ENCODE measurements at places on chromosomes 12 and 14. TPM values are rescaled to one million over a fixed set of nuclear protein-coding genes. Genes with fewer than 3 reads are reported as not detected.

The CAPZA3 gene
- not detected for total RNA-seq

The EML1 gene
- total RNA-seq: 27.0 TPM

The FAIM2 gene
- total RNA-seq: 1.7 TPM

The KRT3 gene
- not detected for total RNA-seq

The PELI2 gene
- total RNA-seq: 10.3 TPM

GRCh38 chr12:42468341-42468821 lies 121.2 kb downstream of the PRICKLE1 start:
- DNase-seq: no peak

- no peak for DNase-seq
Observed at GRCh38 chr14:48936362-48936761, 649.8 kb downstream of the RPS29 start.

- DNase-seq: no peak
Observed at GRCh38 chr12:57733928-57734327, 4.6 kb downstream of the AGAP2 start.

GRCh38 chr12:110317911-110318310 lies 36.9 kb downstream of the ATP2A2 start:
- DNase-seq: no peak

GRCh38 chr14:88904864-88905263 lies 80.4 kb downstream of the TTC8 start:
- no peak for DNase-seq

- no peak for DNase-seq
Observed at GRCh38 chr12:42221726-42222125, 16.3 kb downstream of the YAF2 start.

DNA sequence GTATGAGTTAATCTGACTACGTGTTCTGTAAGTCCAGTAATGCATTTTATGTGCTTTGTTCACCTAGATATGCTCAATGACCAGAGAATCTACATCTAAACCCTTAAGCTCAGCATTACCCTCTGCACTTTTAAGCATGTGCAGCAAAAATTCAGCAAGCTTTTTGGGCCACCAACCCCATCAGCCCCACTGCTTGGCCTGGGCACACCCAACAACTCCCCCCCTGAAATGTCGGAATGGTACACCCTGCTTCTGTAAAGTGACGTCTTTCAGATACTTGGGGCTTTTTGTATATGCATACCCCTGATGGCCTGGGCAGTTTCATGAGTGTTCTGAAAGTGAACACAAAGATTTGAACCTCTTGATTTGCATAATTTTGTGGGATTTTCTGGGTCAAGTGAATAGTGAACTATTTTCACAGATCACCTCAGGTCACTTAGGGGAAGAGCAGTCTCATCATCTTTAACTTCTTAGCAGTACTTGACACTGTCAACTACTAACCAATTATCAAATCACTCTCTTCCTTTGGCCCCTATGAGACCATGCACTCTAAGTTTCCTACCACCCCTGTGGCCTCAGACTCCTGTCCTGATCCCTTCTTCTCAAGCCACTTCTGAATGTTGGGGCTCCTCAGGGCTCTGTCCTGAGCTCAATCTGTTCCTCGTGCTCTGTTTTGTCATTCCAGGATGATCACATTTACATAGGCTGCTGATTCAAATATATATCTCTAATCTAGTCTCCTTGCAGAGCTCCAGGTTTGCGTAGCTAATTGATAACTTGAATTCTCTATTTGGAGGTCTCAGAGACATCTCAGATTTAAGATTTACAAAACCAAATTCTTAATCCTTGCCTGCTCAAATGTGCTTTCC lies 36.3 kb upstream of the PPM1A start:
- no peak for DNase-seq

DNA sequence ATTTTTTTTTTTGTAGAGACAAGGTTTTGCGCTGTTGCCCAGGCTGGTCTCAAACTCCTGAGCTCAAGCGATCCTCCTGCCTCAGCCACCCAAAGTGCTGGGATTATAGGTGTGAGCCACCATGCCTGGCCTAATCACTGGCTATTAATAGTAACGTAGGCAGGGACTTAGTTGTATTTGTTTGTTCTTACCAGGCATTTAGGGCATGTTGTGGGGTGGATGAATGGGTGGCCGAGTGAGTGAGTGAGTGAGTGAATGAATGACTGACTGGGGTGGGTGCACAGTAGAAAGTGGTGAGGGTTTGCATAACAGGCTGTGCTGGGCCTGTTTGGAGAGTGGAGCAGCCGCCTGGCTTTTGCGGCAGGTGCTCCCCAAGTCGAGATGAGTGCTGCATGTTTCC lies 87.0 kb downstream of the FOXN4 start:
- no peak for DNase-seq

- DNase-seq: no peak
Observed at GRCh38 chr12:43169115-43169681, 382.8 kb downstream of the ADAMTS20 start.

- DNase-seq: no peak
Observed at GRCh38 chr12:51522696-51523095, 68.3 kb upstream of the SCN8A start.

DNA sequence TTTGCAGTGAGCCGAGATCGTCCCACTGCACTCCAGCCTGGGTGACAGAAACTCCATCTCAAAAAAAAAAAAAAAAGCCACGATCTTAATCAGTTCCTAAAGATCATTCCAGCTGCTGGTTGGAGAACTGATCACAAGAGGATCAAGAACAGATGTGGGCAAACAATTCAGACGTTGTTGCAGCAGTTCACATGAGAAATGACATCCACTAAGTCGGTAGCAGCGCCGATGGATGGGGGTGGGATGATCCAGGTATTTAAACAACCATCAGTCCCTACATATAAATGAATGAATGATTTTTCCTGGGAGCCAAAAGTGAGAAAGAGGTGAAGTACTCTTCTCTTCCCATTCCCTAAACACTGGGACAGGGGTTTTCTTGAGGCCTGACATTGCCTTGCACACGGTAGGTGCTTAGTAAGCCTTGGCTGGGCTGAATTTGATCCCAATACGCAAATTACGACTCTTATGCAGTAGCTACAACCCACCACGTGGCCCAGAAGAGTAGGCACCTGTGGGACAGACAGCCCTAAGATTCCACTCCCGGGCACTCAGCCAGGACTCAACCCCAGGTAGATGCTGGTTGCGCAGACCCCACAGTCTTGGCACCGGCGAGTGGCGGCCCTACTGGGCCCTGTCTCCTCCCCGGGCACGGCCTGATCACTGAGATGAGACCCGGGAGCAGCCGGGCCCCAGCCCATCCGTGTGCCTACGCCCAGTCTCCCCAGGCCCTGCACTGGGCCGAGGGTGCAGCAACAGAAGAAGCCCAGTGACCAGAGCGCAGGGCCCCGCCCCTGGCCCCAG lies 565 bp downstream of the SPRYD3 start:
- no peak for DNase-seq

DNA sequence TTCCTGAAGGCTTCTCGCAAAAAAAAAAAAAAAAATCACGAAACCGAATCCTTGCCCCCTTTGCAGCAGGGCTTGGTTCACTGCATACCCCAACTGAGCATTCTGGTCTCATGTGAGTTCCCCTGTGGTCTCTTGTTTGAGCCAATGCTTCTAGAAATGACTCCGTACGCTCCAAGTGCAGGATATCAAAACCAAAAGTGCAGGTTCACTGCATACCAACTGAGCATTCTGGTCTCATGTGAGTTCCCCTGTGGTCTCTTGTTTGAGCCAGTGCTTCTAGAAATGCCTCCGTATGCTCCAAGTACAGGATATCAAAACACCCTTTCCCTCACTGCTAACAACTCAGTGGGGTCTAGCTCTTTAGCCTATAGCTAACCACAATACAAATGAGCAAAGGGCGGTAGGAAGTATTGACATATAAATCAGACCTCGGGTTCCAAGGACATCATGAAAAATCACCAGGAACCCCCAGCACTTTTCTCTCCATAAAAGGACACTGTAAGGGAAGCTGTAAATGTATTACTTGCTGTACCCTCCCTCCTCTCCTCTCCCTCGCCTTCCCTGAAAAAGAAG lies 206.3 kb upstream of the NOS1 start:
- DNase-seq: no peak

All from left lung (tissue), 14 donors.